D721Med (cell line): ENCODE measurements at places on chromosomes 12 and 14.

- no peak for DNase-seq
These were observed 89.2 kb downstream of the PRMT8 start for GRCh38 chr12:3580094-3580749.

- DNase-seq: no peak
These were observed 817.2 kb downstream of the TMEM121 start for GRCh38 chr14:106343626-106344025.

DNA sequence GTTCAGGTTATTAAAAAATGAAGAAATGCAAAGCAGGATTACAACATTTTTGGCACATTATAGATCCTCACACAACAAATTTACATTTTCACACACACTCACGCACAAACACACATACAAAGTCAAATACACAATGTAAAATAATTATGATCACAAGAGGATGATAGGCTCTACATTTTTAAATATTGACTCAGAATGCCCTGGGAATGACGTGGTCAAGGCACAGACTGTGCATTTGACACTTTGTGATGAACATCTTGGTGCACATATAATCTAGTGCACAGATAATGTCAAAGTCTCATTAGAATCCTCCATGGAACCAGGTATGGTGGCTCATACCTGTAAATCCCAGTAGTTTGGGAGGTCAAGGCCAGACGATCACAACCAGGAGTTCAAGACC is 49.4 kb downstream of the DPF3 start:
- no peak for DNase-seq

DNA sequence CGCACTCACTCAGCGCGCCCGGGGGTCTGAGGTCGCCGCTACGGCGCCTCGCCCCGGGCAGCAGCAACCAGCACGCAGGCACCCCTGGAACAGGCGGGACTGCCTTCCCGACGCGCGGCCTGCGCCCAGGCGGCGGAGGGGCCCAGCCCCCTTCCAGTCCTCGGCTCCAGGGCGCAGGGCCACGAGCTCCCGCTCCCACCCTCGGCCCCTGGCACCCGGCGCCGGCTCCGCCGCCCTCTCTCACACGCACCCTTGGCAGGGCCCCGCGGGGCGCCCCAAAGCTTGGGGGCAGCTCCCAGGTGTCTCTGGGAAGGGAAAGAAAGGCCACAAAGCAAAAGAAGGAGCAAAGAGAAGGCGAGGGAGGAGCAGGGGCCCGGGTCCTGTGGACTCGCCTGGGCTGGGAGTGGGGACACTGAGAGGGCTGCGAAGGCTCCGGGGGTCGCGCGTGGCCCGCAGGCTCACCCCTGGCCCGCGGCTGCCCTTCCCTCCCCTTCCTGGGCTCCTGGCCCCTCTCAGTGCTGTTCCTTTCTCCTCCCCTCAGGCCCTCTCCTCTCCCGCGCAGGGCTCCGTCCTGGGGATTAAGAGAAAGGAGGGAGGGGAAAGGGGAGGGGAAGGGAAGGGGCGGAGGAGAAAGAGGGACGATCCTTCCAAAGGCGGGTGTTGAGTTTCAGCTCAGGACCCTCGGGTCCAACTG is 907 bp upstream of the EFS start:
- DNase-seq: peak; percentile 97

DNA sequence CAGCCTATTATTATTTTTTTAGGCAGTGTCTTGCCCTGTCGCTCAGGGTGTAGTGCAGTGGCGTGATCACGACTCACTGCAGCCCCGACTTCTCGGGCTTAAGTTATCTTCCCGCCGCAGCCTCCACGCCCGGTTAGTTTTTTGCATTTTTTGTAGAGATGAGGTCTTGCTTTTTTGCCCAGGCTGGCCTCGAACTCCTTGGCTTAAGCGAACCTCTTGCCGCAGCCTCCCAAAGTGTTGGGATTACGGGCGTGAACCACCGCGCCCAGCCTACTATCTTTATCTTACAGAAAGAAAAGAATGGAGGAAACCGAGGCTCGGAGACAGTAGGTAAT is 507 bp upstream of the PTPN11 start:
- no peak for DNase-seq

DNA sequence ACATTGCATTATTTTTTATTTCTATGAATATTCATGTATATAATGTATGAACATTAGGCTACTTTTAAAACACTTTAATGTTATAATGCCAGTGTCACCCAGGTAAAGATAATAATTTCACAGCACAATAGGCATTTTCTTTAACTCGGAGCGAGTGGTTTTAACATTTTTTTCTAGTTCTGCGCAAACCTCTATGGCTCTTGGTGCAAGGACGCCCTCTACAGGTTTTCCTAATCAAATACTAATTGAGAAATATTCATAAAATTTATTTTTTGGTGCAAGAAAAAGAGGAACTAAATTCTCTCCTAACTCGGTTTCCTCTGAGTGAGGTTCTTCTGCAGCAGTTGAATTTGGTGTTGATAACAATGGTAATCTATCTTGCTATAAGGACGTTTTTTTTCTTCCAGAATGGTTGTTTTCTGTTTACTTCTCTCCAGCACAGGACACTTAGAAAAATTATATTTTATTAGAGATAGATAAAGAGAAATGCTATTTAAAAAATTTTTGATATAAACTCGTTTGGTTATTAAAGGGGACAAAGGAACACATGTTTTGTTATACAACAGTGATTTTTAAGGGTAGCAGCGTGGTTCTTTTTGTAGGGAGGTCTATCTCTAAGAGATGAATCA is 2.4 kb upstream of the WIF1 start:
- DNase-seq: no peak

DNA sequence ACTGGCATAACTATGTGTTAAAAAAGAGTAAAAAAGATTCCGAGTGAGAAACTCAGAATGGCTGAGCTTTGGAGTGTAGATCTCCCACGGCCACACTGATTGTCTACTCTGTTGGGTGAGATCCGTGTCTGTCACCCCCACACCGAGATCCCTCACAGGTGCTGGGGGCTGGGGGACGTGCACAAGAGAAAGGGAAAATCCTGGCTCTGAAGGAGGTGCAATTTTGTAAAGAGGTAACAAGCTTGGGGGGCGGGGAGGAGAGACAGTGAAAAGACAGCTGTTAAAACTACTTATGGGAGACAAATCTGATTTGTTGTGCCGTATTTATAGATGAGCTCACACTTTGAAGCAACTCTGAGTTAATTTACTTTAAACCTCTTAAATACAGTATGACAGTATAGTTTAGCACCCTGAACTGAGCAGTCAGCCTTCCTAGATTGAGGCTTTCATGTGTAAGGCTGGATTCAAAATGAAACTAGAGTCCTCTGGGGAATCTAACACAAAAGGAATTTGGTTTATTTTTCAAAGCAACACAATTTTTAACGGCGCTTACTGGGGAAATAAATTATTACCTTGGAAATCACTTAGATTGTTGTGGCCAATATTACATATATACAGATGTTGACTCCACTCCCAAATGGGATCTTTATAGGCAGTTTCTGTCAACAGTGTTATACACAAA is 167.4 kb upstream of the RGS6 start:
- peak; percentile 25 for DNase-seq

DNA sequence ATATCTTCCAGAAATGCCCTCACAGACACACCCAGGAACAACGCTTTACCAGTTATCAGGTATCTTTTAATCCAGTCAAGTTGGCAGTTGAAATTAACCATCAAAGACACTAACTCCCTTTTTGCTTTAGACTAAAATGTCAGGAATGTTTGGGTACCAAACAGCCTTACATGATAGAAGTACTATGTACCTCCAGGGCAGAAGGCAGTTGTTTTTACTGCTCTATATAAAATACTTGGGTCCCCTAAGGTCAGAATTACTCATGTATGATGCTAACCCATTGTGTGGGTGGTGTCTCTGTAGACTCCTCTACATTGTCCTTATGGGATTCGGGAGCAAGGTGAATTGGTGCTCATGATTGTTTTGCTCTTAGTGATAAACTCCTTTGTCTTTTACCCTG is 492.5 kb upstream of the FLRT2 start:
- no peak for DNase-seq

- no peak for DNase-seq
These were observed 12.0 kb downstream of the PDE6H start for GRCh38 chr12:14984766-14985285.

GRCh38 chr12:86683568-86684304 is 427.5 kb upstream of the MGAT4C start:
- DNase-seq: no peak

GRCh38 chr12:50039151-50039835 is 14.0 kb upstream of the RACGAP1 start:
- peak; percentile 89 for DNase-seq

DNA sequence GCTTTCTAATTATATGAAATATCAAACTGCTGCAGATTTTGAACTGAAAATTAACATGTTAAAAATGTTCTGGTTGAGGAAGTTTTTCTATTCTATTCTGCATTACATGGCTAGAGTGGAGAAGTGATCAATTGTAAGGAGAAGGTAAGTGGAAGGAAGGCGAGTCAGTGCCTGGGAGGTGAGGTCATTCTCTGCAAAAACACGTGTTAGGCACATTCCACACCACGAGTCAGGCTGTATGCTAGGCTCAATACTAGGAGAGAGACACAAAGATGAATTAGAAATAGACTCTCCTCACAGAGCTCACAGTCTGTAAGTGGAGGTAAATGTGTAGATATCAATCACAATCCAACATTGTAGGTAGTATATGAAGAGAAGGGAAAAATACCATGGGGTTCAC is 194.1 kb downstream of the NOVA1 start:
- no peak for DNase-seq
